ENCODE measurements at places on chromosomes 16 and 17.

DNA sequence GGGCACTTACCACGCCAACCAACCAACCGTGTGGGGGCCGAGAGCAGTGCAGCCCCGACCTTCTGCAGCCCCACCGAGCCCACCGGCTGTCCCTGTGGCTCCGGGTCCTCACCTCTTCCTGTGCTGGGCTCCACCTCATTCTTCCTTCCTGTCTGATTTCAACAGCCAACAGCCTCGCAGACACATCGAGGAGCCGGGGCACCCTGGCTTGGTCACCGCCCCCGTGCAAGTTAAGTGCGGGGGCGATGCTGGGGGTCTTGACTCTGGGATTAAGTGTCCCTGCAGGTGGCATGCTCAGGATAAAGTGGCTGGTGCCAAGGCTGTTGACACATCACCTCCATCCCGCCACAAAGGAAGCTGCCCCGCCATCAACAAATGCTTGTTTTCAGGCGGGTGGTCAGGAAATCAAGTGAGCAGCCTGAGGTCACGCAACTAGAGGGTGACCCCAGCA, at the start of gene NLRC3:
TSS of gene NLRC3 (minus strand) at position 102 of the 451 bp plus-strand sequence. CDS start 12,367 bp downstream, outside the sequence.
- no peak for DNase-seq

DNA sequence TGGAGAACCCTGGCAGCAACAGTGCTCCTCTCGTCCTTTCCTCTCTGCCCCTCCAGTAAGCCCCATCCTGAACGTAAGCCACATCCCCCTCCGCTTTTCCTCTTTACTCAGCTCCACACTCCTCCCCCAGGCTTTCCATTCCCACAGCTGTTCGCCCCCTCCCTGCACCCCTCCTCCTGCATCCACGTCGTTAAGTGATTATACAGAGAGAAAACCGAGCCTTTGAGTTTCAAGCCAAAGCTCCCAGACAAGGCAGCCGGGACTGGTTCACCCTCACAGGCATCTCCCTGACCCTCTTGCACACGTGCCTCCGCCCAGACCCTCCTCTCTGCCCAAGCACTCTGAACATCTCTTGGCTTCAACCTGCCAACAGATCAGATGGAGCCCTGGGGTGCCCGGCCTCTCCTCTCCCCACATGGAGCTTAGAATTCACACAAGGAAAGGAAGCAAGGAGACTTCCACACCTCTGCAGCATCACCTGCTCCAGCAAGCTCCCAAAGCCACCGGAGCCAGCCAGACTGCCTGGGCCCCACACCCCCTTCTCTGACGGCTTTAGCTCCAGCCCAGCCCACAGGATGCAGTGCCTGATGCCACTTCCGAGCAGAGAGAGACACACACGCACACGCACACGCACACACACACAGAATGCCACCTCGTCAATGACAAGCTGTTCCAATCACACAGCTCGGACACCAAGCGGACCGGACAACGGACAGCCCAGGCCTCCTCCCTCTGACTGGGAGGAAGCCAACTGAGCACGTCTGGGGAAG, 99.9 kb upstream of the CCL2 start:
- DNase-seq = no peak

DNA sequence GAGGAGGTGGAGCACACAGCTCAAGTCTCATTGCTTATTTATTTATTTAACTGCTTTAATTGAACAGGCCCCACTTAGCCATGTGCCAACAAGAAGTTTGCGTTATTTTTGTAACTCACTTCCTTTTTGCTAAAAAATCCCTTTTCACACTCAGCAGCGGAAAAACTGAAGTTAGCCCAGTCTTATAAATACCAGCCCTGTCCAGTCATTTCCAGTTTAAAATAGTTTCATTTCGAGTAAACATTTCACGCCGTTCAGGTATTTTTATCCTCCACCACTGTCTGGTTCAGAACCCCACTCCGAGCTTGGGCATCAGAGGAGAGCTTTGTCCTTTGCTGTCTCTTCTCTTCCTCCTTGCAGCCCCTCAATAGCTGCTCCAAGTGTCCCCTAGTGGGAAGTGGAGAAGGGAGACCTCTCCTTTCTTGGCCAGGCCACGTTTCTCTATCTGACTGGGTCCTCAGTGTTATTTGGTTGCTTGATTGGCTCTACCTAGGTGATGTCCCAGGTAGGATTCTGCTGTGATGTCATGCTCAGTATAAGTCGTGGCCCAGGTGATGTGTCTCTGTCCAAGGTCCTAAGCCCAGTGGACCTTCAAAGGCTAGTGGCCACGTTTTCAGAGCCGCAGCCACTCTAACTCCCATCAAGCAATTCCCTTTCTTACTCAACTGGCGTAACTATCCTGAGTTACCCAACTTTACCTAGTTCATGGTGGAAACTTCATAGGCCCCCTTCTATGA, 53.0 kb upstream of the GAS7 start:
- DNase-seq = no peak

DNA sequence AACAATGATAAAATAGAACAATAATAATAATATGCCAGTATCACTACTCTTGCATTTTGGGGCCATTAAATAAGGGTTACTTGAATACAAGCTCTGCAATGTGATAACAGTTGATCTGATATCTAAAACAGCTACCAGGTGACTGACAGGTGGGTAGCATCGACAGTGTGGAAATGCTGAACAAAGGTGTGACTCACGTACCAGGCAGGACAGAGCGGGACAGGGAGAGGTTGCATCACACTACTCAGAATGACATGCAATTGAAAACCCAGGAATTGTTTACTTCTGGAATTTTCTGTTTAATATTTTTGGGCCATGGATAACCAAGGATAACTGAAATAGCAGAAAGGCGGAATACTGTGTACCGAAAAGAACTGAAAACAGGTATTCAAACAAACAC, 15.8 kb upstream of the ZNF19 start:
- no peak for DNase-seq

DNA sequence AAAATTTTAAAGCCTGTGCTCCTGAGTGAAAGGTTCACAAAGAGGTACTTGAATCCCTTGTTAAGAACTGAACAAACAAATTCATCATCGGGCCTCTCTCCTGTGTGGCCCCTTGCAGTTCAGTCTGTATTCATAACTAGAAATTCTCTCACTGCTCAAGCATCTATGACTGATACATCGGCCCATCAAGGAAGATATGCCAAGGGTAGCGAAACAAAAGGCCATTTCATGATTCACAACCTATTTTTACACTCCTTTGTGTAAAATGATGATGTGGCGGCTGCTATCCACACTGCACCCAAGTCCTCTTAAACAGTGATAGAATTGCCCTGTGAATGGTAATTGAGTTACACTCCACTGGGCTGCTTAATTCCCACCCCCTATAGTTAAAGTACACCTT, 204.6 kb downstream of the STX8 start:
- no peak for DNase-seq

DNA sequence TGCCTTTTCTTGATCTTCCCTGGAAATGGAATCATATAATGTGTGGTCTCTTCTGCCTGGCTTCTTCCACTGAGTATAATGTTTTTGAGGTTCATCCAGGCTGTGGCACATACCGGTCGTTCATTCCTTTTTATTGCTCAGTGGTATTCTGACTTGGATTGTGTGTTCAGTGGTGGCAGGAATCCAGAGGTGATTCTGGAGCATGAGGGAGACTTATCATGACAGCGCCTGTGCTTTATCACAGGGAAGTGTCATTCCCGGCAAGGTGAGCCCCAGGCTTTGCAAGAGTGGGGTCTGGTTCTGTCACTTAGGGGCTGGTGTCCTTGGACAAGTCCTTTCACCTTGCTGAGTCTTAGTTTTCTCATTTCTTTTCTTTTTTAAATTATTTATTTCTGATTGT, 53.0 kb downstream of the IRX3 start:
- no peak for DNase-seq

DNA sequence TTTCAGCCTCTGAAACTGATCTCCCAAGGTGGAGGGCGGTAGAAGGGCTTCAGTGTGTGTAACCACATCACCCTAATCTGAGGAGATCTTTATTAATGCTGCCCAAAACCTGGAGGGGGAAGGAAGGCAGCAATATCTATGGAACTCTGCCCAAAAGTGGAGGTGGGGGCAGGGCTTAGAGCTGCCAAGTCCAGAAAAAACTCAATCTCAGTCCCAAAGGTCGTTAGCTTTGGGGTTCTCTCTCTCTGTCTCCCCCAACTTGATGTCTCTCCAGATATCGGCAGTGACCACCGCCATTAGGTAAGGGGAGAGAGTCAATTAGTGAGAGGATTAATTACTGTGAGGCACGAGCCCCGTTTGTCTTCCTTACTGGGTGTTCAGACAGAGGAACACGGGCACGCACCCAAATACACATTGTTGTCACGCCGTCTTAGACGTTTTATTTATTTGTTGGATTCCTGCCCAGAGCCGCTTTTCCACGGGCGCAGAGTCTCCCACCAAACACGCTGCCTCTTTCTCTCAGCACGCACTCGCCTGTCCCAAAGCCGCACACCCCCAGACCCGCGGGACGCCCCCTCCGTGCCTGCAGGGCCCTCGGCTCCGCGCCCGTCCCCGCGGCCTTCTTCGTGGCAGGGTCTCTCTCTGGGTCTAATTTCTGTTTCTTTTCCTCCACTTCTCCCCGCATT, 5.4 kb upstream of the LHX1 start:
- no peak for DNase-seq
